ENCODE measurements at places on chromosomes 12 and 14.

DNA sequence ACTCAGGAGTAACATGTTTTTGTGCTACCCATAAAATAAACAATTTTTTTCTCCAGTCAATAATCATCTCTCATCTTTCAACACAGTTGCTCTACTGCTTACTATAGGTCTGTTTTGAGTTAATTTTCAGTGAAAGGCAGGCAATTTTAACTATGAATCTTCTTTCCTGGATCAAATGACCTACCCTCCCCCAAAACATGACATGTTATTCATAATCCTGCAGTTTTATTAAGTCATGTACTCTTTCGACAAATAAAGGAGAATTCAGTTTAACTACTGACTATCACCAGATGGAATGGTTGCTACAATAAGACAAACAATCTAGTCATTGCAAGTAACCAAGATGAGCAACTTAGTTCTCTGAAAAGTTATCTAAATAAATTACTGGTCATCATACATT is 106.0 kb upstream of the FAR2 start:
- DNase-seq: no peak

- no peak for DNase-seq
Measured at GRCh38 chr12:113515082-113515856, 43.6 kb upstream of the LHX5 start.

DNA sequence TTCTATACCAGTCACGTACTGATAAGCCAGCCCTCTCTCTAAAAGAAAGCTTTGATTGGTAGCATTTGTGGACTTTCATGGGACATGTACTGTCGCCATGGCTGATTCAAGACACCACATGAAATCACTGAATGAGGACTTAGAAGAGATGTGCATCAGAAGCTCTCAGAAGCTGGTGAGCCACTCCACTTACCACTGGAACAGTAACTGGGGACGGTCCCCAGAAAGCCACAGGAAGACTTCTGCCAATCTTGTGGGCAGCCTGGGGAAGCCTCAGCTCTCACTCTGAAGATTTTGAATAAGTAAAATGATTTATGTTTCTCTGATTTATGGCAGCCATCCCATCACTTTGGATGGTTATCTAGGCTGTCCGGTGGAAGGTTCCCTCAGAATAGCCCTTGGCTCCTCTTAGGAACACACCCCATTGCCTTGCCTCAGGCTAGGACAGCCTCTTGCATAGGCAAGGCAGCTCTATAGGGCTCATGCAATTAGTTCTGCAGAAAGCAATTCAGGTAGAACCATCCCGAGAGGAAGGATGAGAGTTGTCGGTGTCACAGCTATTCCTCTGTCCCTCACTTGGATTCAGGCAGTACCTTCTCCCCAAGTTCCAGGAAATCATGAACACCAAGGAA is 9.8 kb downstream of the DHRS1 start:
- no peak for DNase-seq

DNA sequence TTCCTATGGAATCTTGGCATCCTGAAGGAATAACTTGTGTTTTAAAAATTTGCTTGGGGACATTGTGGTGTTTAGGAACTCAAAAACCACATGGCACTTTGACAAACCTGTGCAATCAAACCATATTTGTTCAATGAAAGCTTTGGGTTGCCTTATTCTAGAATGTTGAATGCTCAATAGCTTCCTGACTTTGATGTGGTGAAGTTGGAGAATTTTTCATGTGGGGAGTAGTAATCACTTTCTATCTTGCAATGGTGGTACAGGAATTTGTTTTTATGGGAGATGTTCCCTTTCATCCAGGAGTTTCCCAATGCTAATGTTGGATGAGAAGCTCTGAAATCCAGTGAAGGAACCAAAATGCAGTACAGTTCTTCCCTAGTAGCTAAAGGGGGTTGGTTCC is 42.2 kb upstream of the LDHB start:
- DNase-seq: no peak

DNA sequence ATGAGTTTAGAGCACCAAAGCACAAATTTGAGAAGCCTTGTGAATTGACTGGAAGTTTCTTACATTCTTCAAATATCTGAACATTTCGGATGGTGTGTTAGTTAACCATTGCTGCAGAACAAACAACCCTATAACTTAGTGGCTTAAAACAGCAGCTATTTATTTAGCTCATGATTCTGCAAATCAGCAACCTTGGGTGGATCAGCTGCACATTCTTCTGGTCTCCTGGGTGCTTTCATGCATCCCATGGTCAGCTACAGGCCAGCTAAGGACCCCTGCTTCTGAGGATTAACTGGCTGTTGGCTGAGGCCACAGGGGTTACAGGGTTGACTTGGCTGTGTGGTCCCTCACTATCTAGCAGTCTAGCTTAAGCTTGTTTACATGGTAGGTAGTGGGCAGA is 114.0 kb upstream of the HIF1A start:
- DNase-seq: no peak

GRCh38 chr12:69385038-69385437 is 25.5 kb downstream of the YEATS4 start:
- DNase-seq: no peak

- DNase-seq: no peak
Measured at GRCh38 chr14:36313206-36313605, 7.2 kb downstream of the MBIP start.

DNA sequence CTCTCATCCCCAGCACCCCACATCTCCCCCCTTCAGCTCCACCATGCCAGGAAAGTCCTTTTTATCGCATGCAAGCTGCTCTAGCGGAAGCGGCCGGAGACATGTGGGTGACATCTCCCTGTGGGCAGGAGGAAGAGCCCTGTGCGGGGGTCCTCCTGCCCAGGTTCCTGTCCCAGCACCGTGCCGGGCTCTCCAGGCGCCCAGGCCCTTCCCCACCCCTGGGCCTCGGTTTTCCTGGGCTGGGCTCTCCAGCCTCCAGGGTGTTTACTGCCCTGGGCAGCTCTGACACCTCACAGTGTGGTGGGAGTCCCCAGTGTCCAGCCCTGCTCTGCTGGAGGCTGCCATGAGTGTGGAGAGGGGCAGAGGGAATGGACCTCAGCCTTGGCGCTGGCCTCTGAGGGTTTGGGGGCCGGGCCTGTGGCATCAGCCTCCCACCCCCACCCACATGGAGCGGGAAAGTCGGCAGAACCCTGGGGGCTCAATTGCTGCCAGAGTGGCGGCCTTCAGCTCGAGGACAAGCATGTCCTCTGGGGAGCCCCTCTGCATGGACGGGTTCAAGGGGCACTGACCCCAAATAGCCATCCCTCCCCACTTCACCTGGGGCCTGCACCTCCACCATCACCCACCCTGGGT is 16.9 kb downstream of the ASPG start:
- DNase-seq: no peak

GRCh38 chr14:40944521-40944920 is 662.2 kb upstream of the LRFN5 start:
- no peak for DNase-seq

GRCh38 chr14:75697386-75697785 is 36.3 kb downstream of the TTLL5 start:
- DNase-seq: no peak

DNA sequence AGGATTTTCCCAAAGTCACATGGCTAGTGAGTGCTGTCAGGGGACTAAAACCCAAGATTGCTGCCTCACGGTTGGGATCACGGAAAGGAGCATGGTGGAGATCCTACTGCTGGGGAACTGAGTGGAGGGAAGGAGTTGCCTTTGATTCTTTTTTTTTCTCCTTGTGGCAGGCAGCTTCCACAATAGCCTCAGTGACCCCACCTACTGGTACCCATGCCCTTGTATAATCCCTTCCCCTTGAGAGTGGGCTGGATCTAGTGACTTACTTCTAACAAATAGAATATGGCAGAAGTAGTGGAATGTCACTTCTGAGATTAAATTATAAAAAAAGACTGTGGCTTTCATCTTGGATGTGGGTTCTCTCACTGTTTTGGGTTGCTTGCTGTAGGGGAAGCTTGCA is 135.7 kb downstream of the DICER1 start:
- no peak for DNase-seq

- no peak for DNase-seq
Measured at GRCh38 chr12:52084491-52085231, 5.2 kb downstream of the SMIM41 start.

- peak; percentile 94 for DNase-seq
Measured at GRCh38 chr12:10406725-10407124, 2.8 kb downstream of the KLRC4 start.

GRCh38 chr14:60111732-60112131 is 20.0 kb downstream of the PCNX4 start:
- DNase-seq: no peak

DNA sequence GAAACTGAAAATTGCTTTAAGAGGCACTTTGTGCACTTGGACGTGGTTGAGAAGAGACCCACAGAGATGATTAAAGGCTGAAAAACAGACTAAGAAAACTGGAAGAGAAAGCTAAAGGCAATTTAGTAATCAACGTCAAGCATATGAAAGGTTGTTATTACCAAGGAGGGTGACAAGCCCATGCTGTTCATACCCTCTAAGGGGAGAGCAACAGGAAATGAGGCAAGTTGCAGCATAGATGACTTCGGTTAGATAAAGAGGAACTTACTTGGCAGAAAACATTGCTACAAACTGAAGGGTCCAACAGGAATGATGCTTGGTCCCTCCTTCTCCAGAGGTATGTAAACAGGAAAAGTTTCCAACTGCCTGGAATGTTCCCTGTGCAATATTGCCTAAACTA is 107.8 kb downstream of the DUSP6 start:
- peak; percentile 92 for DNase-seq

GRCh38 chr12:68264158-68264855 is 10.9 kb upstream of the IL22 start:
- no peak for DNase-seq

GRCh38 chr12:9032202-9032964 is 43.0 kb downstream of the KLRG1 start:
- DNase-seq: no peak

- no peak for DNase-seq
Measured at GRCh38 chr14:54772451-54772881, 130.2 kb downstream of the GCH1 start.

DNA sequence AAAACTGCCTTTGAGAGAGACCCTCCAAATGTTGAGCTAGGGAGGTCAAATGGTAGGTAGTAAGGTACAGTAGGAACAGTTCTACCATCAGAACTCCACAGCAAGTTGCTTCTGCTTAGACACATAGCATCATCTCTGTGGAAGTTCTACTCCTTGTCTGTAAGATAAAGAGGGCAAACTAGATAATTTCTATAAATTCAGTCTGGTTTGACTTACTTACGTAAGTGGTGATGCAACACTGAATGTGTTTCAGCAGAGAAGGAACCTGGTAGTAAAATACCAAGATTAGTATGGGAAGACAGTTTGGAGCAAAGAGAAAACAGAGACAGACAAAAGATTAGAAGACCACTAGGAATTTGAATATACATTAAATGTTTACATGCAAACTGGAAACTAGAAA is 42.0 kb downstream of the KITLG start:
- no peak for DNase-seq
